ENCODE measurements at places on chromosomes 12 and 14.
A peak's percentile ranks its signal among the peaks of the same experiment; 100 is the strongest.

DNA sequence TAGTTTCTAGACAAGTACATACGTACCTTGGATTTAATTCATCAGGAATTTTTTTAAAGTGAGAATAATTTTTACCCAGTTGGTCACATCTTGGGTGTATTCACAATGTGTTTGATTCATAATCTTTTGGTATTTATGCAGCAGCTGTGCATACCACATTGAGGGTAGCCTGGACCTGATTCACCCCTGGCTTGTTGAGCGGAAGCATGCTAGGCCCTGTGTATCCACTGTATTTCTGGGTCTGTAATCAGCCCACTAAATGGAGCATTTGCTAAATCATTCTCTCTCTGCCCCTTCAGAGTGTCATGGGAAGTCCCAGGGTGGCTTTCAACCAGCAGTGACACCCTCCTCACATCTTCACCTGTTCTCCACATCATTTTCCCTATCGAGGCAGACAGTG is 203.8 kb upstream of the RGS6 start:
- DNase-seq, result no peak

- no peak for DNase-seq
Measured at GRCh38 chr12:98355933-98356332, 159.5 kb upstream of the TMPO start.

GRCh38 chr12:40310211-40310610 is 85.4 kb downstream of the LRRK2 start:
- no peak for DNase-seq

DNA sequence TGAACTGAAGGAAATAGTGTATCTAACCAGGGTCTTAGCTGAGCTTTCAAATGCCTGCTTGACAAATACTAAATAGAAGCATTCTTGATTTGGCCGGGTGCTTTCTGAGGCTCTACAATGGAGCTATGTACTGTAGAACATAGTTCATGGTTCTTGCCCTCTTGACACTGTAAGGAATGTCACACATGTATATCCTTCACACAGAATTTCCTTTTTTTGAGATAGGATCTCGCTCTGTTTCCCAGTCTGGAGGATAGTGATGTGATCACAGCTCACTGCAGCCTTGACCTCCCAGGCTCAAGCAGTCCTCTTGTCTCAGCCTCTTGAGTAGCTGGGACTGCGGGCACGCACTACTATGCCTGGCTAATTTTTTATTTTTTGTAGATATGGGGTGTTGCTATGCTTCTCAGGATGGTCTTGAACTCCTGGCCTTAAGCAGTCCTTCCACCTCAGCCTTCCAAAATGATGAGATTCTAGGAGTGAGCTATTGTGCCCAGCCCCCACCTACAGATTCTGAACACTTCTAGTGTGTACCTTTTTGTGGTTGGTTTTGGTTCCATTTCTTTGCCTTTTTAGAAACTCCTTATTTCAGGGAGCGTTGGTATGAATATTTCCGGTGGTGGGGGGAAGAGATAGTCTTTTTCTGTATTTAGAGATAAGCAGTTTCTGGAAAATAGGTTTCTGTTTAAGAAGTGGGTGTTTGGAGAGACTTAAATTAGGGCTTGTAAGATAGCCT is 4.2 kb downstream of the MLXIP start:
- DNase-seq, result no peak

DNA sequence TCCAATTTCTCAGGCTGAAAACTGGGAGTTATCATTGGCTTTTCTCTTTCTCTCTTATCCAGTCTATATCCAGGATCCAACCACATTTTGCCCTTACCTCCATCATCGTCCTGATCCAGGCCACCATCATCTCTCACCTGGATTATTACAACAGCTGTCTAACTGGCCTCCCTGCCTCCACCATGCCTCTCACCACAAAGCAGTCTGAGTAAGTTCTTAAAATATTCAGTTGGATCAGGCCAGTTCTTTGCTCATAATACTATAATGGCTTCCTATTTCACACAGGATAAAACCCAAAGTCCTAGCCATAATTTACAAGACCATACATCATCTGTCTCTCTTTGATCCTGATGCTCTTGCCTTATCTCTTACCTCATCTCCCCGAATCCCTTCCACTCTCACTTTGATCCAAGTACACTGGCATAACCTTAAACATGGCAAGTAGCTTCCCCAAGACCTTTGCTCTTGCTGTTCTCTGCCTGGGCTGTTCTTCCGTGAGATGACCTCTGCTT is 133.4 kb upstream of the RAP1B start:
- no peak for DNase-seq

GRCh38 chr14:78130356-78130755 is 39.8 kb upstream of the NRXN3 start:
- DNase-seq, result no peak

DNA sequence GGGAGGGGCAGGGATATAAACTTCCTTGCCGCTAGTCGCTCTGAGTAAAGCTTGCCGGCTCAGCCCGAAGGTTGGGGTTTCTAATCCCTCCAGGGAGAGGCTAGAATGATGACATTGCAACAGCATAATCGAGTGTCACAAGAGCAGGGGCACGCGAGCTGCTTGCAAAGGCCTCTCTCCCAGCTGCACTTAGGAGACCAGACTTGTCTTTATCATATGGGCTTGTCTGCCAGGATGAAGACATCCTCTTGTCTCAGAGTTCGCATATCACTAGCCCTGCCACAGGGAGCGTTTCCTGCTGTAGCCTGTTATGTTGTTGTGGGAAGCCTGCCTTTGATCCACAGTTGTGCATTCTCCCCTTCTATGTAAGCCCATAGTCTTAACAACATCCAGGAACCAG is 180.0 kb downstream of the ESR2 start:
- DNase-seq, result peak; percentile 9

DNA sequence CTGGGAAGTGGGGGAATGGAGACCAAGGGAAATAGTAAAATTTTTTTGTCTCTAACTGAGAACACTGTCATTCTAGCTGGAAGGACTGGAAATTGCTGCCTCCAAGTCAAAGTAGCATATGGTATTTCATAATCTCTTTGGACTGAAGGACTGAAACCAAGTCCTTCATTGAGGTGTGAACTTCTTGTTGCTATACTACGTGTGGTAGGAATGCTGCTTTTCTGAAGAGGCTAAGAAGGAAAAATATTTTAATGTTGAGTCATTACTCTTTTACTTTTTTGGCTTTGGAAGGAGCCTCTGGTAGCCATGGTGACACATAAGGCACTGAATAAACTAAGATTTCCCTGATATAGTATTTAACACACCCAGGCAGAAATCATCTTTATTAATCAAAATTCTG is 465.4 kb downstream of the NPAS3 start:
- DNase-seq, result no peak

GRCh38 chr12:51847643-51848325 is 734 bp downstream of the FIGNL2 start:
- peak; percentile 60 for DNase-seq

DNA sequence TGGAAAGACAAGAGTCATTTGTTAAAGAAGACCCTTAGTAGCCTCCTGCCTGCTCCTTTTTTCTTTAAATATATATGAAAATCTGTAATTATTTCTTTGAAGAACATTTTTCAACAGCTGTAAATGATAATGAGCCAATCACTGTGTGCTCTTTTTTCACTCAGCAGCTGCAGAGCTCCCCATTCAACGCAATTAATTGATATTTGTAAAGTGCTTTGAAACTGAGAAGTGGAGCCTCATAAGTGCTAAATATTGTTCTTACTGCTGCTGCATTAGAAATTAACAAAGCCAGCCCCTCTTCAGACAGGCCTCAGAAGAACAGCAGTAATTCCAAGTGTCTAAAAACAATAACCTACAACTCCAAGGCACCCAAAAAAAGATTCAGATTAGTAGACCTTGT is 224.3 kb downstream of the GXYLT1 start:
- no peak for DNase-seq

DNA sequence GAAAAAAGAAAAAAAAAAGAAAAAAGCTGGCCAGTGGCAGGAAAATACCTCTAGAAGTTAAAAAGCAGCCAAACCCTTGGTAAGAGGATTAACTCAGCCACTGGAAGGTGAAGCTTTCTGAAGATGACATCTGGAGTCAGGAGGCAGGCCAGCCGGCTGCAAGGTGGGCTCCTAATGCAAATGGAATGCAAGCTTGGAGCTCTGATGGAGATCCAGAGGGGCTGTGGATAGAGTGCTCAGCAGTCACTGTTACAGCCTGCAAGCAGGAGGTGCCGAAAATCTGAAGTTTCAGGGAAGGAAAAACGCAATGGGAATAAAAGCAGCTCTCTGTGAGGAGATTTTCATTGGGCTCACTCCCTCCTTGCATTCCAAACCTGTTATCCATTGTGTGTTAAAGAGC is 41.0 kb downstream of the GSC start:
- DNase-seq, result no peak

GRCh38 chr12:83389237-83389996 is 702.7 kb downstream of the TMTC2 start:
- peak; percentile 7 for DNase-seq

DNA sequence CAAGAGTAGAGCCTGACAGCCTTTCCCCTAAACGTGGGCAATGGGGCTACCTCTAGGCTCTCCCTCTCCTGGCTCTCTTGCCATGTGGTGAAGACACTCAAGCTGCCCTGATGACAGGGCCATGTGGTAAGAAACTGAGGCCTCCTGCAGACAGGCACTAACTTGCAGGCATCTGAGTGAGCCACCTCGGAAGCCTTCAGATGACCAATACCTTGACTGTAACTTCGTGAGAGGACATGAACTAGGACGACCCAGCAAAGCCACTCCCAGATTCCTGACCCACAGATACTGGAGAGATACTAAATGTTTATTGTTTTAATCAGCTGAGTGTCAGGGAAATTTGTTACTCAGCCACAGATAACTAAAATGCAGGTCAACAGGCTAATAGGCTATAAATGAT is 96.4 kb downstream of the EFCAB11 start:
- DNase-seq, result no peak

- no peak for DNase-seq
Measured at GRCh38 chr12:131261906-131262305, 308.2 kb downstream of the ADGRD1 start.

DNA sequence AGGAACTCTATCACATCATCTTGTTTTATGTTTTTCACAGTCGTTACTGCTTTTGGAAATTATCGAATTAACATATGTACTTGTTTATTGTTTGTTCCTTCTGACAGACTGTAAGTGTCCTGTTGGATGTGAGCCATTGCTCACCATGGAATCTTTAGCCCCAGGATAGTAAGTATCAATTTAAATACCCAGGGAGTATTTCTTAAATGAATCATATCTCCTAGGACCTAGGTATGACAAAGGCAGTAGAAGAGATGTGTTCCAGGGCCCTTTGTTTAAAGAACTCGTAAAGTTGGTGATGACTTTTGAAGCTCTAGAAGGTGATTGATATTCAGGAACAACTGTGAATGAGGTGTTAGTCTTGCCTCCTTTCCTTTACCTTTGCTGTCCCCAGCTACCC is 30.3 kb upstream of the STRAP start:
- no peak for DNase-seq
